Heart left ventricle (tissue), 16 donors: ENCODE measurements at places on chromosomes 2 and 18.

DNA sequence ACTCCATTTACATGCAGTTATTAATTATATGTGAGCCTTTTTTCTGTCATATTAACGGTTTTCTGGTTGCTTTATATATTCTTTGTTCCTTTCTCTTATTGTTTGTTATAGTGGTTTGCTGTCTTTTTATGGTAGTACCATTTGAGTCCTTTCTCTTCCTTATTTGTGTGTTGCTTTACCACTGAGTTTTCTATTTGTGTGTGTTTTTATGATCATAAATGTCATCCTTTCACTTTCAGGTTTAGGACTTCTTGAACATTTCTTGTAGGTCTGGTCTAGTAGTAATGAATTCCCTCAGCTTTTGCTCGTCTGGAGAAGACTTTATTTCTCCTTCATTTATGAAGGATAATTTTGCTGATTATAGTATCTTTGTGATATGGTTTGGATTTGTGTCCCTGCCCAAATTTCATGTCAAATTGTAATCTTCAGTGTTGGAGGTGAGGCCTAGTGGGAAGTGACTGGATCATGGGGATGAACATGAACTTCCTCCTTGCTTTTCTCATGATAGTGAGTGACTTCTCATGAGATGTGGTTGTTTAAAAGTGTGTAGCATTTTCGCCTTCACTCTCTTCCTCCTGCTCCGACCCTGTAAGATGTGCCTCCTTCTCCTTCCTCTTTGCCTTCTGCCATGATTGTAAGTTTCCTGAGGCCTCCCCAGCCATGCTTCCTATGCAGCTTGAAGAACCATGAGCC lies 11.5 kb downstream of the GCC2 start:
- no peak overlapping the region for H3K4me3 ChIP-seq
- no peak for DNase-seq
- H3K36me3 ChIP-seq = peaks cover 3% of the 10 kb centered on the region
- H3K27ac ChIP-seq = no peak overlapping the region
- no peaks in the 10 kb centered on the region for H3K27me3 ChIP-seq

GRCh38 chr2:12651641-12652040 lies 65.1 kb upstream of the TRIB2 start:
- H3K36me3 ChIP-seq = no peaks in the 10 kb centered on the region
- DNase-seq = no peak
- no peak overlapping the region for H3K4me3 ChIP-seq
- no peak overlapping the region for H3K27ac ChIP-seq

DNA sequence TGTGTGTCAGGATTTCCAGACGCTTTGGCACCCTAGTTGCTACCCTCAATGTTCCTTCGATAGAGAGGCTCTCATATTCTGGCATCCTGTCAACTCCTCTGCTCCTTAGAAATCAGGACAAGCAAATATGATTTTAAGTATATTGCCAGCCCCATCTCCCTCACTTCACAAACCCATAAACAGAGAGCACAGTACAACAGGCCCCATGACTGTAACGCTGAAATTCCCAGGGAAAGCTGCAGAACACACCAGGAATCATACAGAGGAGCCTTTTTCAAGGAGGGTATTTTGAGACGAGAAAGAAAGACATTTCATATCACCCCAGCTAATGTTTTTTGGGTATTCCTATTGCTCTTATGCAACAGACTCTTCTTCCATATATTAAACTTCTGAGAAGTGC lies 162.9 kb downstream of the NAPG start:
- H3K27ac ChIP-seq = no peak overlapping the region
- H3K4me1 ChIP-seq = no peaks in the 10 kb centered on the region
- H3K27me3 ChIP-seq = no peaks in the 10 kb centered on the region
- no peaks in the 10 kb centered on the region for H3K36me3 ChIP-seq

DNA sequence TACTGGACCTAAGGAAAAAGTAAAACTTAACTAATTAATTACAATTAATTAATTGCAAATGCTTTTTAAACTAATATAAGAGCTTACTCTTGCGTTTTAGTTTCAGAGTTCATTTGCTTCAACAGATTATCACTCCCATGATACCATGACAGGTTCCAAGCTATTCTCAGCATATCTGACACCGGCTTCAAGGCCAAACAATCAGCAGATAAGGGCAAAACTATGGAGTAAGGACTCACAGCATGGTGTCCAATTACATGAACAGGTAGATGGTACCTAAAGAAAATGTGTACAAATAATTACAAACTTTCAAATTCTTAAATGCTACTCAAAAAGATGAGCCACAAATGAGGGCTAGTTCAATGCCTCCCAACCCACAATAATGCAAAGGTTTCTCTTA lies 77.2 kb downstream of the RTTN start:
- H3K36me3 ChIP-seq = no peaks in the 10 kb centered on the region
- H3K27ac ChIP-seq = no peak overlapping the region
- no peak overlapping the region for H3K4me3 ChIP-seq
- H3K27me3 ChIP-seq = no peaks in the 10 kb centered on the region

DNA sequence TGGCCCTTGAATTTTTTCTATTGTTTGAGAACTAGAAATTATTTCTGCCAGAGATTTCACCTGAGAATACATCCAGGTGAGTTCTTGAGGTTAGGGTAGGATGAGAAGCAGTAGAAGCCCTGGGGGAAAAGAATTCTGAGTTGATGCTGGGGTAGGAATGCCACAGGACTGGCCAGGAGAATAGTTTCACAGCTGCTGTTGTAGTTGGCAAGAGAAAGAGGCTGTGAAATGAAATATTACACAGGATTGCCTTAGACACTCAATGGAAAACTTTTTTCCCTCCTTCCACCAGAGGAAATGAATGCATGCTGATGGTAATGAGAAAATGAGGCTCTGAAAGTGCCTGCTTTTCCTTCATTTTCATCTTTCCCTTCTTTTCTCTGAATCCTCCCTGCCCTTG lies 54.6 kb downstream of the PRKCE start:
- H3K27ac ChIP-seq = no peak overlapping the region
- H3K27me3 ChIP-seq = no peaks in the 10 kb centered on the region
- DNase-seq = no peak

DNA sequence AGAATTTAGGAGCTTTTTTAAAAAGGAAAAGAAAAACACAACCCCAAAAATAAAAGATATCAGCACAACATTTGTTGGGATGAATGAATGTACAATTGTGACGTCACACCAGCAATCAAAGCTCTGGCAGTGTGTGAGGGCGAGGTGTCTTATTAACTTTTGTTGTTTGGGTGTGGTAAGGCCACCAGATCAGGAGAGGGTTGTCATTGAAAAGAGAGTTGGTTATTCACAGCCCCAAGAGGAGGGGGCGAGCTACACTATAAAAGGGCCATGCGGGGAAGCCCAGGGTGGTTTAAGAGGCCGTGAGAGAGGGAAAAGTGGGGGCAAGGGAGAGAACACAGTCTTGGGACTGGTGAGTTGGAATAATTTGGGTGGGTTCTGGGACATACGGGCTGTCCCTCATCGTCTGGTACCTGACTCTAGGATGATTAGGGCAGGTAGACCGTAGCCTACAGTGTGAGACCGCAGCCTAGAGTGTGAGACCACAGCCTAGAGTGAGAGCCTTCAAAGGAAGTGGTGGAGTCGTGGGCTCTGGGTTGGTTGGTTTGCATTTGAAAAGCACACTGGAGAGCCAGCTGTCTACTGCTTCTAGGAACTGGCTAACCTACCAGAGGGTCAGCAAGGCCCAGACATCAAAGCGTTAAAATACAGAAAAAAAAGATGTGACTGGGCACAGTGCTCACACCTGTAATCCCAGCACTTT lies 128.4 kb downstream of the INO80D start:
- no peaks in the 10 kb centered on the region for H3K27me3 ChIP-seq
- H3K27ac ChIP-seq = no peak overlapping the region
- DNase-seq = no peak
- no peaks in the 10 kb centered on the region for H3K4me1 ChIP-seq
- H3K4me3 ChIP-seq = no peak overlapping the region
- no peaks in the 10 kb centered on the region for H3K36me3 ChIP-seq

DNA sequence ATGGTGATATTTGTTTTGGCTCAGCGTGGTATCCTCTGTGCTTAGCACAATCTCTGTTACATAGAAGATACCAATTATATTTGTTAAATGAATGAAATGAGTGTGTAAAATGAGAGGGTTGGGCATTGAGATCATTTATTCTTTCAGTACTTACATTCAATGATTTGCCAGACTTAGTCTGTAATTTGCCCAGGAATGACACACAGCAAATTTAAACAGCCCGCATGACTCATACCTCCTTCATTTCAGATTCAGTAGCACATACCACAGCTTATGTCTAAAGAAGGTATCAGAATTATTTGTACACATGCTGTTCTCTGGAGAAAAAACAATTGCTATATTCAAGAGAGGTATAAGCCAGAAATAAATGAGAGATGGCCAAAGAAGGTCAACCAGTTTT lies 37.0 kb downstream of the KLHL14 start:
- H3K4me1 ChIP-seq = no peaks in the 10 kb centered on the region
- H3K36me3 ChIP-seq = no peaks in the 10 kb centered on the region
- H3K27ac ChIP-seq = no peak overlapping the region

DNA sequence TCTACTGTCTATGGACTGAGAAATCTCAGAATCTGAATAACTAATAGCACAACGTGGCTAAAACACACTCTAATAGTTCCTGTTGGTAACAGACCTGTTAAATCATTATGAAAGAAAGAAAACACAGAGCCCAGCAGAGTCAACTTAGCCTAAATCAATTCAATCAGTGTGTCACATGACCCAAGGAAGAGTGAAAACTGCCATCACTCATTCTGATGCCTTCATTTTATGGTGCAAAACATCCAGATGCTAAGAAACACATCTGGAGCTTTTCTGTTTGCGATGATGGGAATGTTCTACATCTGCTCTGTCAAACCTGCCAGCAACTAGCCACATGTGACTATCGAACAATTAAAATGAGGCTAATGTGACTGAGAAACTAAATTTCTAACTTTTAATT lies 295.7 kb upstream of the TRIB2 start:
- no peak overlapping the region for H3K4me3 ChIP-seq
- DNase-seq = no peak
- no peak overlapping the region for H3K27ac ChIP-seq
- no peaks in the 10 kb centered on the region for H3K4me1 ChIP-seq
- H3K27me3 ChIP-seq = no peaks in the 10 kb centered on the region
